ENCODE measurements at places on chromosomes 5 and 9.

GRCh38 chr9:79800578-79800977 is 228.8 kb downstream of the TLE4 start:
- DNase-seq, result no peak

DNA sequence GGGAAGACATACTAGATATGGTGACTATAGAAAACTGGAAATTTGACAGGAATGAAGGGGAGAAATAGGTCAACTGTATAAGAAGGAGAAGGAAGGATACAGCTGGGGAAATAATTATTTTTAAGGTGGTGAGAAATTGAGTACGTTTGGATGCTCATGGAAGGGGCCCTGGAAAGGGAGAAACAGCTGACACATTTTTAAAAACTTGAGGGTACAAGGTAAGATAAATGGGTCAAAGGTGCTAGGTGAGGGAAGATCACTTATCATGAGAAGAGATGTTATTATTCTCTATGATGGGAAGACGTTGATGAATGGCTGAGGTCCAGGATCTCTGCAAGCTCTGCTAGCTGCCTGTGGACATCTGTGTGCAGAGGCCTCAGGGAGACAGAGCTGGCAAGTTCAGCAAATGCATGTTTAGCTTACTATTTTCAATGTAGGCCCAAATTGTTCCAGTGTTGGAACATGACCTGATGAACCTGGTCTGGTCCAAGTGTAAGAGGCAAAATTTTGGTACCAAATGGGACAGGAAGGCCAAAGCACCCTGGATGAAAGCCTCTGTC is 181.7 kb downstream of the MTRR start:
- DNase-seq, result no peak

GRCh38 chr9:6811436-6811835 is 53.7 kb downstream of the KDM4C start:
- DNase-seq, result no peak

- DNase-seq, result no peak
Observed at GRCh38 chr9:125694478-125694877, 12.5 kb downstream of the MAPKAP1 start.

- DNase-seq, result no peak
Observed at GRCh38 chr5:43363445-43364152, 48.6 kb downstream of the CCL28 start.

- no peak for DNase-seq
Observed at GRCh38 chr9:76143834-76144233, 250.4 kb downstream of the RFK start.

- no peak for DNase-seq
Observed at GRCh38 chr9:21968331-21969010, 25.7 kb downstream of the CDKN2A start.

DNA sequence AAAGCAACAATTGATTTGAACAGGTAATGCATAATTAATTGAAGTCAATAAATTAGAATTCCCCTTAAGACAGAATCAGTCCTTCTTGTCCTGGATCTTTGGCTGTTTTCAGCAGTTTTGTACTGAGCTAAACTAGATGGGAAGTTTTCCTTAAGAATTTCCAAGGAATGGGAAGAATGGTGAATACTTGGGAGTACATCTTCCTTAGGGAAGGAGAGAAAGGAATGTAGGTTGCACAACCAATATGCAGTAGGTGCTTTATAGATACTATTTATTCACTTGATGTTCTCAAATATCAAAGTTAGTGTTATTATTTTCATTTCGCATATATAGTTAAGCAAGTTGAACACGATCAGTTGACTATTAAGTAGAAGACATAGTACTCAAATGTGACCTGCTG is 183.5 kb upstream of the MAP1B start:
- no peak for DNase-seq

DNA sequence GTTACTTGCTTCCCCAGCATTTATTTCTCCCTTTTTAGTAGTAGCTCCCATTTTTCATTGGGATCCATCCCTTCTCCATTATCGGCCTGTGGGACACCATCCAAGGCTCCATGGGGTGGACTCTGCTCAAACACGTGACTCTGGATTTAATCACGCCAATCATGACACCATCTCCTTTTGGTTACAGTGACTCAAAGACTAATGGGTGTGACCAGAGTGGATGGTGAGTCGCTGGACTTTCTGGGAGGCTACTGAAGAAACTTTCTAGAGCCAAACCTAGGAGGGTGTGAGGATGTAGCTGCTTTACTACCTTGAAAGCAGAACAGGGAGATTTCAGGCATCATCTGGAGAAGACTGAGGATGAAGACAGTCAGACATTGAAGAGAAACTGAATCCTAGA is 93.1 kb downstream of the PJA2 start:
- DNase-seq, result no peak

- DNase-seq, result no peak
Observed at GRCh38 chr5:96933764-96934707, 1.8 kb upstream of the LNPEP start.

DNA sequence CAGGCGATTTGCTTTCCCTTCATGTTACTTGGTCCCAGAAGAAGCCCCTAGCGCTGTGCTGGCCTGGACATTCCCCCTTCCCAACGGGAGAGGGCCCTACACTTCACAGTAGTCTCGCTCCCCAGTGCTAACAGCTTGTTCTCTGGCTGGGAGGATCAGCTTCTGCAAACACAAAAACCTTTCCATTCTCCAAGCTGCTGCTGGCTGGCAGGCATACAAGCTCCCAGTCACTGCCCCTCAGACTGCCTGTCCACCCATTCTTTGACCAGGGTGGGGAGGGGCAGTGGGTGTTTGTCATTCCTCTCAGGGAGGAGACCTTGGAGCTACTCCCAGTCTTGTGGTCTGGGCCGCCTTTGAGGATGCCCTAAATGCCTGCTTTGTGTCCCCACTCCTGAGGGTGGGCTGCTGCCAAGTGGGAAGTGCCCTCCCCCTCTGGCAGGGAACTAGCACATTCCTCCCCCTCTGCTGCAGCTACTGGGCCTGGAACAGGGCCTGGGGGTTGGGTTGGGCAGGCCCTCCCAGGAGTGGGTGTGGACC is 20.8 kb downstream of the ENHO start:
- DNase-seq, result peak; percentile 98

DNA sequence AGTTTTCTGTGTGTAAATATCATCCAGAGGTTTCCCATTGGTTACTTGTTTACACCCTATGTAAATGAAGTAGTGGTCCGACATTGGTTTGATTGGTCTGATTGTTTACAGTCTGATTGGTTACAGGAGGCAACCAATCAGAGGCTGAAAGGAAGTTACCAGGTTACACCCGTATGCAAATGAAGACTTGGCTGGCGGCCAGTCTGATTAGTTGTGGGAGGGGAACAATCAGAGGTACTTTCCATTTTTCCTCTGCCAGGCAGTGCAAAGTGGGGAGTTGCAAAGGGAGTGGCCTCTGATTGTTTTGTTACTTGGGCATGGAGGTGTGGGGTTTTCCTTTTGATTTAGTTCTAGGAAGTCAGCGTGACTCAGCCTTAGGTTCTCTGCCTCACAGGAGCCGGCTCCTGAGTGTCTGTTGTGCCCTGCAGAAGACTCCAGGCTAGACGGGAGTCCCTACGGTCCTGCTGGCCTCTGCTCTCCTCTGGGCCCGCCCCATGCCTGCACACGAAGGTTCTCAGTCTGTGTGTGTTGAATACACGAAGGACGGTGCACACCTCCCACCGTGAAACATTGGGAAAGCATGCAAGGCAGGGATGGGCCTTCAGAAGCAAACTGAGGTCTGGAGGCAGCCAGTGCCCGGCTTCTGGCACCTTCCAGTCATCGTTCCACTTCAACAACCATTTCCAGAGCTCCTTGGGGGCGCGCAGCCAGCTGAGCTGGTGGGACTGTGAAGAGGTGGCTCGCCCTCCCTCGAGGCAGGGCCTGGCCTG is 42.9 kb downstream of the OLFM1 start:
- DNase-seq, result no peak

GRCh38 chr9:68555437-68556150 is 14.9 kb upstream of the TMEM252 start:
- DNase-seq, result no peak

DNA sequence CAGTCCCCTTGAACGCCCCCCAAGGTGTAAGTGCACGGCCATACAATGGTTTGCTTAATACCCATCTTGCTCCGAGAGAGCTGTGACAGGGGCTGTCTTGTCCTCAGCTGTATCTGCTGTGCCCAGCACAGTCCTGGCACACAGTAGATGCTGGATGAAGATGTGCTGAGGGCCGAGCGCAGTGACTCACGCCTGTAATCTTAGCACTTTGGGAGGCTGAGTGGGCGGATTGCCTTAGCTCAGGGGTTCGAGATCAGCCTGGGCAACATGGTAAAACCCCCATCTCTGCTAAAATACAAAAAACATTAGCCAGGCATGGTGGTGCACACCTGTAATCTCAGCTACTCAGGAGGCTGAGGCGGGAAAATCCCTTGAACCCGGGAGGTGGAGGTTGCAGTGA is 53.6 kb downstream of the C9orf50 start:
- DNase-seq, result no peak

- no peak for DNase-seq
Observed at GRCh38 chr5:113117543-113118115, 141.0 kb downstream of the DCP2 start.

DNA sequence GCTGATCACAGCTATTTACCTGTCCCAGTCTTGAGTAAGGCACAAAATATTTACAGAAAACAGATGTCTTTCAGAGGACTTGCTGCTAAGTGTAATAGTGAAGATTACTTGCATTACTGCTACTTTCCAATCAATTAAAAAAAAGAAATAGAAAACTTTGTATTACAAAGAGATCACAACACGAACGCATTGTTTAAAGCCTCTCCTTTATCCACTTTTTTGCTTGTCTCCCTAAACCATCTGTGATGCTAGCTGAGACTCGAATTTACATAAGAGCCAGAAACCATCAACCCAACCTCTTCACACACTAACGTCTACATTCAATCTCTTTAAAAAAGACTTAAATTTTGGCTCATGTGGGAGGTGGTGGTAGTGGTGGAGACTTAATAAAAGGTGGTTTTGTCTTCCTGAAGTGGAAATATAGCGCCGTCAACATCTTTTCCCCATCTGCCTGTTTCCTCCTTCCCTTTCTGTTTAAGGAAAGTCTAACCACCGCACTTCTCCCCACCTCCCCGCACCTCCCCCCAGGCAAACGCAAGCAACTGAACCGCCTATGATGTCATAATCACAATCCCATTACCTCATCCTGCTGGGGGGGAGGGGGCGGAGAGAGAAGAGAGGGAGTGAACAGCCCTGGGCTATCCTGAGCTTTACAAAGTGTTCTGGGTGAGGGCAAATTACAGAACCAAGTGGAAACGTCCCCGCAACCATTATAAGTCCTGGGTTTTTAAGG is 948 bp upstream of the FAM53C start:
- peak; percentile 92 for DNase-seq

DNA sequence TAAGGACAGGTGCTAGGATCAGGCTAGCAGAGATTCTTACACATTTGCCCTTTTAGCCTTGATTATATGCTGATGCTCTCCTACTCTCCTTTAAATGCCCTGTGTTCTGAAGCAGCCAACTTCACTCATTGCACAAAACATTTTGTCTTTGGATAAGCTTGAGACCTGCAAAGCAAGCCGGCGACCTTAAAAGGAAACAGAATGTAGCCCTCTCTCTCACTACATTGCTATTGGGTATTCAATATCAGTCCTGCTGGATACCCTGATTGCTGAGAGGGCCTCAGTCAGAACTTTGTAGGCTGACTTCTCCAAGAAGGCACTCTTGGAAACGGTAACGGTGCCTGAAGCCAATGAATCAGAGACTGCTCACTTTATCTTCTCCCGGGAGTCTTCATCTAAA is 528.9 kb downstream of the DTWD2 start:
- no peak for DNase-seq

DNA sequence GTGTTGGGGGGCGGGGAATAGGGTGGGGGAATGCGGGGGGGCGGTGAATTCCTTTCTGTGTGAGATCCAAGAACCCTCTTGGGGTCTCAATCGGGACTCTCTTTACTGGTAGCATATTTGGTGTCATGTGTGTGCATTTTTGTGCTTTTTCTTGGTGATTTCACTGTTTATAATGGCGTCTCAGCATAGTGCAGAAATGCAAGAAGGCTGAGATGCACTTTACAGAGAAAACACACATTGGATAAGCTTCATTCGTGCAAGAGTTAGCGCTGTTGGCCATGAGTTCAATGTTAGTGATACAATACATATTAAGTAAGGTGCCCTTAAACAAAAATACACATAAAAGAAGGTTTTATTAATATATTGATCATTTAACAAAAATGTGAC is 771 bp upstream of the ENTPD8 start:
- DNase-seq, result no peak

DNA sequence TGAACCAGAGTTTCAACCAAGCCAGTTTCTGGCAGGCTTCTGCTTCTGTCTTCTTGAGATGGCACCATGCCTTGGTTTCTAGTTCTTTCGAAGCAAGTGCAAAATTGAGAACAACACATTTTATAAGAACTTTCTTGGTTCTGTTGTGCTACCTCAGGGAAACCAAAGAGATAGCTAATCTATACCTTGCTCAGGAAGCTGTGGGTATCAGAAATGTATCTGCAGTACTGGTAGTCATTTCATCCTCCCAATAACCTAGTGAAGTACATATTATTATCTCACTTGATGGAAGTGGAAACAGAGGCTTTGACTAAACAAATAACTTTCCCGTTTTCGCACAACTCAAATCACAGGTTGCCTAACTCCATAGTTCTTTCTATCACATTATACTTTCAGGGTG is 246.6 kb downstream of the ENC1 start:
- no peak for DNase-seq

- no peak for DNase-seq
Observed at GRCh38 chr5:147734894-147735293, 47.6 kb downstream of the JAKMIP2 start.

GRCh38 chr5:140827704-140828361 is at the start of gene PCDHA6:
Gene PCDHA6 (plus strand): TSS chr5:140827960. CDS start chr5:140828092, 132 bp downstream.
- no peak for DNase-seq

- no peak for DNase-seq
Observed at GRCh38 chr9:98477884-98478283, 222.4 kb upstream of the TBC1D2 start.

DNA sequence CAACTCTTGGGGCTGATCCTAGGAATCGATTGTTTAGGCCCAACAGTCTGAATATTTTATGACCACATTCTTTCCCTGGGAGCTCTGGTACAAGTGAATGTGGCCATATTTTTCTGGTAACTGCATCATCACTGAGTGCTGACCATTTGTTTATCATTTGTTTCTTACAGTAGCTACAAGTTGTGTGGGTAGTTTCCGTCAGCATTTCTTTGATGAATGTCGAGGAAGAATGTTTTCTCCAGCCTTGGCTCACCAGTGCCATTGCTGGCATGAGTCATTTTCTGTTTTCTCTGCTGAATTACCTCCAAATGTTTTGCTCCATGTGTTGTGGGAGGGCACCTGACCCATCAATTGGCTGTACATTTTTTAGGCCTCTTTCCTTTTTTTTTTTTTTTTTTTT is 14.1 kb upstream of the CARD19 start:
- no peak for DNase-seq

- DNase-seq, result no peak
Observed at GRCh38 chr5:79702606-79703380, 13.2 kb downstream of the CMYA5 start.

- no peak for DNase-seq
Observed at GRCh38 chr5:157571357-157571827, 4.2 kb downstream of the ADAM19 start.

GRCh38 chr9:92438900-92439526 is 14.7 kb upstream of the OMD start:
- DNase-seq, result no peak
